ENCODE measurements at places on chromosomes 3 and 15. TPM values are rescaled to one million over a fixed set of nuclear protein-coding genes. Genes with fewer than 3 reads are reported as not detected.

The PCYT1A gene
- 56.9 TPM for total RNA-seq

DNA sequence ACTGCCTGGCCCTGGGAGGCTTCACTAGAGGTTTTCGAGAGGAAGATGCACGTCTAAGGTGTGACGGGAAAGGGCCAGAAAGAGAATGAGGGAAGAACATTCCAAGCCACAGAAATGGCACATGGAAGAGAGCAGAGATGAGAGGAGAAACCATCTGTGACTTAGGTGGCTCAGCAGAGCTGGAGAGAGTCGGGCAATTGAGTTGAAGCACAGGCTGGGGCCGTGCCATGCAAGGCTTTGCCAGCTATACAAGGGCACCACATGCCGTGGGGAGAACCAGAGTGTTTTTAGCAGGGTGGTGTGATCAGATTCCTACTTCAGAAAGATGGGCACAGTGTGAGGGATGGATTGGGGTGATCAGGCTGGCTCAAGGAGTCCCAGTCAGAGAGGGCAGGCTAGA, 126.1 kb downstream of the VGLL4 start:
- H3K27ac ChIP-seq: no peak overlapping the region
- no peak for DNase-seq
- H3K4me3 ChIP-seq: no peak overlapping the region
- H3K4me1 ChIP-seq: peaks cover 7% of the 10 kb centered on the region
- no peaks in the 10 kb centered on the region for H3K36me3 ChIP-seq

DNA sequence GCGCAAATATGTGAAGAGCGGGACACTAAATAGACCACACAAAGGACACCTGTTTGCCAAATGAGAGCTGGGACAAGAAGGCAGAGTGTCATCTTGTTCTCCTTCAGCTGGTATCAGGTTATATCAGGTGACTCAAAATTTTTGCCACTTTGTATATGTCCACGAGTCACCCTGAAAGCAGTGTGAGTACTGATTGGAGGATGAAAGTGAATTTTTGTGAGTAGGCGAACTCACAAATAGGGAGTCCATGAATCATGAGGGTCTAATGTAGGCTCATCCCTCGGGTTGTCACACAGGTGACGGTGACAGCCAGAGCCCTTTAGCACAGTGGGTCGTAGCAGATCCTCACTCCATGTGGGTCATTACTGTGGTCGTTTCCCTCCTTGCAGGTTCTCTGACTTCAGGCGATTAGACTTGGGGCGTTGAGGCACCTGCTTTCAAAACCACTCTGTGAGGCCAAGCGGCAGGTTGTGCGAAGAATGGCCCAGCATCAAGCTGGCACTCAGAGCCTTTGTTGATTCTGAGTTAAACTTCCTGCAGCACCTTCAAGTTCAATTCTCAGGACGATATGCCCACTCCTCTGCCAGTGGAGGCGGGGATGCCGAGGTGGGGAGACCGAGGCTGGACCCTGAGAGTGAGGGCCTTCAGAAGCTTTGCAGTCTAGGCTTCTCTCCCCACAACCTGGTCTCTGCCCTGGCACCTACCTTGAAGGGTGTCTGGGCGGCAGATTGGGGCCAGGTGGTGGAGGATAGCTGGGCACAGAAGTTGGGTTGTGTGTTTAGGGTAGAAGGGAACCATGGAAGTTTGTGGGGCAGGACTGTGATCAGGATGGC, 173.8 kb downstream of the SMAD6 start:
- H3K4me3 ChIP-seq: no peak overlapping the region
- peaks cover 10% of the 10 kb centered on the region for H3K27me3 ChIP-seq
- no peak overlapping the region for H3K27ac ChIP-seq
- DNase-seq: no peak
- H3K4me1 ChIP-seq: no peaks in the 10 kb centered on the region
- no peaks in the 10 kb centered on the region for H3K36me3 ChIP-seq

GRCh38 chr15:69830876-69831275, 266.8 kb downstream of the TLE3 start:
- no peak for DNase-seq
- no peaks in the 10 kb centered on the region for H3K36me3 ChIP-seq
- peaks cover 6% of the 10 kb centered on the region for H3K27me3 ChIP-seq
- H3K4me1 ChIP-seq: no peaks in the 10 kb centered on the region
- H3K4me3 ChIP-seq: no peak overlapping the region
- H3K27ac ChIP-seq: no peak overlapping the region

DNA sequence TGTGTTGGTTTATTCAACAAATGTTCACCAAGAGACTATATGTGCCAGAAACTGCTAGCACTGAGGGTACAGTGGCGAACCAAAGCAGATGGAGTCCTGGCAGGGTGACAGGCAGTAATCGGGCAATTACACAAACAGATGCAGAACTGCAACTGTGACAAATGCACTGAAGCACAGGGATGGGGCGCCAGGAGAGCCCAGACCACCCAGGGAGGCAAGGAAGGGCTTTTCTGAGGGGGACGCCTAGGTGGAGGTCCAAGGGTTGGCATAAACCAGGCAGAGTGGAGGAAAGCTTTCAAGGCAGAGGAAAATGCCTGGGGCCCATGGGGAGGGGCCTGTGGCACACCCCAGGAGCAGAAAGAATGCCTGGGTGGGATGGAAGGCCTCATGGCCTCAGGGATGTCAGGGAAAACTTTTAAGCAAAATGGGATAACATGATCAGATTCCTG, 5.5 kb downstream of the DIS3L start:
- no peak overlapping the region for H3K4me3 ChIP-seq
- H3K36me3 ChIP-seq: peaks cover 5% of the 10 kb centered on the region
- no peaks in the 10 kb centered on the region for H3K27me3 ChIP-seq
- peak overlapping the region; percentile 48 for H3K27ac ChIP-seq

- H3K27me3 ChIP-seq: no peaks in the 10 kb centered on the region
- H3K27ac ChIP-seq: peak overlapping the region; percentile 79
- DNase-seq: no peak
- H3K4me1 ChIP-seq: peaks cover 67% of the 10 kb centered on the region
These were observed 7.3 kb upstream of the BCL2A1 start for GRCh38 chr15:79978260-79978654.

GRCh38 chr3:106114848-106115247, 246.0 kb upstream of the CBLB start:
- H3K27ac ChIP-seq: no peak overlapping the region
- DNase-seq: no peak
- no peaks in the 10 kb centered on the region for H3K27me3 ChIP-seq
- H3K4me3 ChIP-seq: no peak overlapping the region

DNA sequence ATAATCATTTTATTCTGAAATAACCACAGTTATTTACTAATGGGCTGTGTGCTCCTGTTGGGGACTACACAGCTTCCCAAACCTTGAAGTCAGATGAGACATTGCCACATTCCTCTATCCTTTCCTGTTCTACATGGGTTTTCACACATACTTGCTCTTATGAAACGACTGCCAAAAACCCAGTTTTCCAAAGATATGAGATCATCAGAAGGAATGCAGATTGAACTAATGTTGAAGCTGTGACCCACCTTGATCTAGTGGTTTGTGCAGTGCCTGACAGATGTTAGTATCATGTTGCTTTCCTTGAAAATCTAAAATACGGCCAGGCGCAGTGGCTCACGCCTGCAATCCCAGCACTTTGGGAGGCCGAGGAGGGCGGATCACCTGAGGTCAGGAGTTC, 144.6 kb downstream of the VGLL4 start:
- H3K4me3 ChIP-seq: no peak overlapping the region
- H3K27ac ChIP-seq: no peak overlapping the region
- H3K36me3 ChIP-seq: no peaks in the 10 kb centered on the region
